ENCODE measurements at places on chromosomes 13 and 19.

DNA sequence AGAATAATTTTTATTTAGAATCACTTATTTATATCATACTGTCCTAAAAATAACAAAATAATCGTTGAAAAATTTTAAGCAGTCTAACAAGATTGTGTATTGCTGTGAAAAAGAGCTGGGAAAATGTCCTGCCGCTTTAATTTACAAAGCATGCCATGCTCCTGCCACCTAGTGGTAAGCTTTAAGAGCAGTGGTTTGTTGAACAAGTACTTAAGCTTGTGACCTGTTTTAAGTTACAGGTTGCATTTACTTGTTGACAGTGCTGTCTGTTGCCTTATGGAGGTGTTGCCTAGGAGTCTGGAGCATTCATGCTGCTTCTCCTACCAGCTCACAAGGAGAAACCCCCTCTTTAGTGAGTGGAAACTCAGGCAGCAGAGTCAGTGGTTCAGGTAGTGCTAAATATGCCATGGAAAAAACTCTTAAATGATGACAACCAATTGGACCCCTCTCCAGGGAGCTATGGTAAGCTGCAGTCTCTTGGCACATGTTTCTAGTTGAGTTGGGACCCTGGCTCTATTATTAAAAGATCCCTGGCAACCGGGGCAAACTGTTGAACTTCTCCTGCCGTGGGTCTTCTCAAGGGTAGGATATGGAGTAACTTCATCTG is 68.4 kb downstream of the SPATA13 start:
- DNase-seq, result peak; percentile 70

GRCh38 chr13:86918682-86919081 is 752.5 kb upstream of the SLITRK5 start:
- no peak for DNase-seq

GRCh38 chr13:86882835-86883234 is 788.3 kb upstream of the SLITRK5 start:
- DNase-seq, result no peak

DNA sequence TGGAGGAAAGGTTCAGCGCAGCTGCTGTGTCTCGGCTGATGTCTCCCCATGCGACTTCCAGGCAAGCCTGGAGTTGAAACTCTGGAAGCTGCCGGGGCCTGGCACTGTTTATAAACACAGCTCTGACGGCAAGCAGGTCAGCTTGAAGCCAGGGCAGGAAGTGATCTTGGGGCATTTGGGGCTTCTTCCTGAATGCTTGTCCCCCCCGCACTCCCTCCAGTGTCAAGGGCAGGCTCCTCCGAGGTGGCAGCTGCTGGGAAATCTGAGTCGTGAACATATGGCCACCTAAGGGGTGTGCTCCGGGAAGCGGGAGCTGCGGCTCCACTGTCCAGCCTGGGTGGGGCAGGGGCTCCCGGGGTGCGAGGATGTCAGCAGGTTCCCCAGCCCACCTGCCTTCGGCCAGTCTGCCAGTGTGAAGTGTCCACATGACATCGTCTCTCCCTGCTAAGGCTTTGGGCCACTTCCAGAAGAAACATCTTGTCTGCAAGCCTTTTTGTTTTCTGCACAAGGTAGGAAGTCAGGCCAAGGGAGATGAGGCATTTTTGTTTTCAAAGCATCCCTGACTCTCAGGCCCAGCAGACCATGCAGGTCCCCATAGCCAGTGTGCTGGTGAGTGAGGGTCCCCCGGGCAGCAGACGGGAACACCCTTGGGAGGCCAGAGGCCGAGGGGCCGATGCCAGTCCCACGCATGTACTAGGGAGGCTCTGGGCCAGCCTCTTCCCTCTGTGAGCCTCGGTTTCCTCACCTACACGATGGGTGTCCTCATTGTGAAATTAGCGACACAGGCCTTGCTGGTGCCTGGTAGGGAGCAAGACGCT is 2.7 kb downstream of the PIAS4 start:
- no peak for DNase-seq

DNA sequence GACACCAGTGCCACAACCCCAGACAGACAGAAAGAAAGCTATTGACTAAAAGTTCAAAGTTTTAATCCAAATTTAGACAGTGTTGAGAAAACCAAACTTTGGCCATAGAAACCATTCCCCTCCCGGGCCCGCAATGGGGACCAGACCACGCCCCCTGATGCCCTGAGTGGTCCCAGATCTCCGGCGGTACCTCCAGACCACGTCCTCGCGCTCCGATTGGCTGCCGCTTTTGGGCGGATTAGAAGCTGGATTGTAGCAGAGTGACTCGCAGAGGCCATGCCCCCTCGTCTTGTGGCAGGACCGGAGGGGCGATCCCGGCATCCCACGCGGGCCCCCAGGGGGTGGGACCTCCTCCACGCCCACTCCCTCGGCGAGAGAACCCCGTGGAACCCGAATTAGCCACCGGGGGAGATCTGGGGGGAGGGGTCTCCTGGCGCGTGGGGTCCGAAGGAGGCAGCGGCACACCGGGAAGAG is 797 bp upstream of the HSD17B14 start:
- DNase-seq, result peak; percentile 88

- DNase-seq, result no peak
These were observed 246.9 kb downstream of the LIG4 start for GRCh38 chr13:107968470-107968869.

- no peak for DNase-seq
These were observed 40.5 kb upstream of the VSTM2B start for GRCh38 chr19:29485293-29485692.

DNA sequence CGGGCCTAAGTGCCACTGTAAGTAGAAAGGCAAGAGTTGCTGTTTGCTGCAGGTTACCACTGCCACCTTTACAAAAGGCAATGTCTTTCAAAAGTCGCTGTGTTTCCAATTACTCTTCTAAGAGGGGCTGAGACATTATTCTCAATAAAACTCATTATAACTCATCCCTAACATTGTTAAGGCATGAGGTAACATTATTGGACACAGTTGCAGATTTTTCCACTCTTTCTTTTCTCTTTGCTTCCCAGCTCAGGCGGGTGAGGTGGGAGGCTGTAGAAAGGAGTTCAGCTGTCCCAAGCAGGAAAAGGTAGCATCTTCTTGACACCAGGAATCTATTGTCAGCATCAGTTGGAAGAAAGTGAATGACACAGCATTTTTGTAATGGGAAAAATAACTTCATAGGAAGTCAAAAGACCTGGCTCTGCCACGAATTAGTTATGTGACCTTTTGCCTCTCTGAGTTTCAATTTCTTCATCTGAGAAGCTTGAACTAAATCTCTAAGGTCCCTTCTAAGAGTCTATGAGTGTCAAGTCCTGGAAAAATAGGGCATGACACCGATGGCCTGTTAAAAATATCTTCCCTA is 2.1 kb upstream of the UBL3 start:
- DNase-seq, result no peak

DNA sequence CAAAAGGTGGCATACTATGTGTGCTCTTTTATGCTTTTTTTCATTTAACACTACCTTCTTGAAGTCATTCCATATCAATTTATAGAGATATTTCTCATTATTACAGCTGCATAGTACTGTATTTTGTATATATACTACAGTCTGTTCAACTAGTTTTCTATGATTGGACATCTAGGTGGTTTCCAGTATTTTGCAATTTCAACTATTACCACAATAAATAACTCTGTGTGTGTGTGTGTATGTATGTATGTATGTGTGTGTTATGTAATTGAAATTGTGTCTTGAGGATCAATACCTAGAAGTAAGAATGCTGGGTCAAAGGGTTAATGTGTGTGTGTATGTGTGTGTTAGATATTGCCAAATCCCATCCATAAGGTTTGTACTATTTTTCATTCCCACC is 7.0 kb downstream of the LPAR6 start:
- no peak for DNase-seq

DNA sequence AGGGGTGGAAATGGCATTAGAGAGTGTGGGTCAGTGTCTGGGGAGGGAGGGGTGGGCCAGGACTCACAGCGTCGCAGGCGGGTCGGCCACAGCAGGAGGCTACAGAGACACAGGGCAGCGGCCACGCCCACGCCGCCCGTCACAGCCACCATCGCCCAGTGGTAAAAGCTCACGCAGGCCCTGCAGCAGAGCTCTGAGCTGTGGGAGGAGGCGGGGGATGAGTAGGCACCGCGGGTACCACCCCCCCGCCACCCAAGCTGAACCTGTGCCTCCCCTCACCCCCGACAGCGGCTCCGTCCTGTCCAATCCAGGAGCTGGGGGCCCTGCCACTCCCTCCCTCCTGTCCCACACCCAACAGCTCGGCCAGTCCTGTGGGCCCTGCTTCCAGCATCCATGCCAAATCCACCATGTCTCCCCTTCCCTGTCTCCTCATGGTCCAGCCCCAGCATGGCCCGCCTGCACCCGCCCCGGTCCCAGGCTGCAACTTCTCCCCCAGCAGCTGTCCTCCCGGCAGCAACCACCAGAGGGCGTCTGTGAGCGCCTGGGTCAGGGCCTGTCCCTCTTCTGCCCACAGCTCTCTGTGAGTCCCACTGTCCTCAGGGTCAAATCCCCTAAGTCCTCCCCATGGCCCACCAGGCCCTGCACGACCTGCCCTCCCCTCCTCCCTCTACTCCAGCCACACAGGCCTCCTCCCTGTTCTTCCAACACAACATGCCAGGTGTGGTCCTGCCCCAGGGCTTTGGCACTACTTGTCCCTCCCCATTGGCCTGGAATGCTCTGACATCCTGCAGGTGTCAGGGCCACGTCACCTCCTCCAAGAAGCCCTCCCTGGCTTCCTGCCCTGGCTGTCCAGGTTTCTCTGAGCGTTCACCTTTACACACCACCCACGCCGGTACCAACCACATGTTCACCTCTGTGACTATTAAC is 6.0 kb downstream of the TEKTIP1 start:
- DNase-seq, result peak; percentile 80

DNA sequence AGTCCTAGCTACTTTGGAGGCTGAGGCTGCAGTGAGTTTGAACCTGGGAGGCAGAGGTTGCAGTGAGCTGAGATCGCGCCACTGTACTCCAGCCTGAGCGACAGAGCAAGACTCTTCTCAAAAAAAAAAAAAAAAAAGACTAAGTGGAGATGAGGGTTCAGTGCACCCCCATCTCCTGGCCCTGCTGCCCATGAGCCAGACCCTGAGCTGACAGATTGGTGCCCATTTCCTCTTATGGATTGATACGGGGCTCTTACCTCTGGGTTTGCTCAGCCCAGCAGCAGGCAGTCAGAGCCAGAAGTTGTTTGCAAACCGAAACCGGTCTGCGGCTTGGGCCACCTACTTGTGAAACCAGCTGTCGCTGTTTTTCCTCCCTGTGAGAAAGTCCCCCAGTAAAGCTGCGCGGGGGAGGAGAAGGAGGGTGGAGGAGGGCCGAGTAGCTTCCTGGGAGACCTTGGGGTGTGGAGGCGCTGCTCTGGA is 36.9 kb downstream of the ARRDC2 start:
- DNase-seq, result peak; percentile 96

DNA sequence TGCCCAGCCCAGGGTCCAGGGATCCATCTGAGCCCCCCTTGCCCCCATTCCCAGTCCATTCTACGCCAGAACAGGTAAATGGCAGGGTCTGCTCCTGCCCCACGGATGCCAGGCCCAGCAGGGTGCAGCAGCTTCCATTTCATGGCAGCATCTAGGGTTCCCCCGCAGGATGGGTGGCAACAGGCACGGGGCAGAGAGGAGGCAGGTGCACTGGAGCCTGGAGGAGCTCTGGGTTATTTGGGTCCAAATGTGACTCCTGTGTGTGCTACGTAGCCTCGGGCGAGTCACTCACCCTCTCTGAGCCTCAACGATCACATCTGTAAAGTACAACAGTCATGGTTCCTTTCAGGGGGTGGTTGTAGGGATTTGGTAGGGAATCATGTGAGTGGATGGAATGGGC is 27.4 kb downstream of the IL12RB1 start:
- no peak for DNase-seq
